ENCODE measurements at places on chromosomes 3 and 15.
A peak's percentile ranks its signal among the peaks of the same experiment; 100 is the strongest.

GRCh38 chr3:39138804-39139415 lies 14.5 kb downstream of the CSRNP1 start:
- DNase-seq, result no peak

DNA sequence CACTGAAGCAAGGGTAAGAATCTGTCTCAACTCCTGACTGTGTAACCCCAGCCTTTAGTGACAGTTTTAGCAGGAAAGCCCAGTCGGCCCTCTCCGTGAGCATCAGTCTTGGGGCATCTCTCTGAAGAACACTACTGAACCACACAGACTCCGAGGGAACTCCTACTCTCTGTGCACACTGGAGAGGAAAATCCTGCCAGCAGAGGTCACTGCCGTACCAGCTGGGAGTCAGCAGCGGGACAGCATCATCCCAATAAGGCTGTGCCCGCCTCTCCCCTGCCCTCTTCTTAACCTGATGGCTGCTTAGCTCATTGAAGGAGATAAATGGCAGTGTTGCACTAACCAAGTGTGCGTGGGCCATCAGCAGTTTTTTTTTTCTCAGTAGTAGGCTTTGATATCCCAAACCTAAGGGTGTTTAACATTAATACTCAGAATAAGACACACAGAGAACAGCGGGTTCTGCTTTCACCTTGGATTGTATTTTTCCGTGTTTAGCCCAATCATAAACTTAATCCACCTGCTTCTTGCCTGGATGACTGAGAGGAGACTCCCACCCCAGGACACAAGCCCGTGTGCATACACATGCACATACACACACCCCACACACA lies 26.6 kb upstream of the RASA2 start:
- DNase-seq, result peak; percentile 84

DNA sequence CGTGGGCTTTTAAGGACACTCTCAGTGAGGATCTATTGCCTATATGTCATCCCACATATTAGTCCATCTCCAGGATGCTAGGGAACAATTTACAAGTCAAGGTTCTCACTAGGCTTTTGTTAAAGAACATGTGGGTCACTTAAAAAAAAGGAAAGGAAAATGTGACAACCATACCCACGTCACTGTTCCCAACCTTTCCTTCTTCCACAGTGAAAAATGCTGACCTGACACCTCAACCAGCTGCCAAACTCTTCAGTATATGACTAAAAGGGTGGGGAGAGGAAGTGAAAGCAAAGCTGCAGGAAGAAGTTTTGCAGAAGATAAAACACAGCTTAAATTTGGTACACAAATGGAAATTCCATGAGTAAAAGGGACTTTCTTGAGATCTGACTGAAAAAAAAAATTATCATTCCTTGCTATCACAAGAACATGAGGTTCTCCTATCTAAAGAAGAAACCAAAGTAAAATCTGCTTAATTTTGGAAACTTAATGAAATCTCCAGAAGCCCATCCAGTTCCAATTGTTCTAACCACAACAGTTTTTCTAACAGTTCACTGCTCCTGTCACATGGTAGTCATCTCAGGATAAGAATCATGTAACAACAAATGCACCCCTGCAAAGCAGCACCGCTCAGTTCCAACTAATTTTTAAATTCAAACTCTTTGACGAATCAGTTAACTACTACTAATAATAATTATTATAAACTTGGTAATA lies 117.0 kb upstream of the TSPAN3 start:
- DNase-seq, result no peak

DNA sequence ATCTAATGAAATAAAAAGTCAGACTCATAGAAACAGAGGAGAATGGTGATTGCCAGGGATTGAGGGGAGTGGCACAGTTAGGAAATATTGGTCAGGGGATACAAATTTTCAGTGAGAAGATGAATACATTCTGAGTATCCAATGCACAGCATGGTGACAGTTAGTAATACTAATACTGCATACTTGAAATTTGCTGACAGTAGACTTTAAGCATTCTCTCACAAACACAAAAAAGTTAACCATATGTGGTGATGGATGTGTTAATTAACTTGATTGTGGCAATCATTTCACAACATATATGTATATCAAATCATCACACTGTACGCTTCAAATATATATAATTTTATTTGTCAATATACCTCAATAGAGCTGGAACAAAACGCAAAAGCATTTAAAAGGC lies 9.2 kb upstream of the COL6A6 start:
- no peak for DNase-seq

DNA sequence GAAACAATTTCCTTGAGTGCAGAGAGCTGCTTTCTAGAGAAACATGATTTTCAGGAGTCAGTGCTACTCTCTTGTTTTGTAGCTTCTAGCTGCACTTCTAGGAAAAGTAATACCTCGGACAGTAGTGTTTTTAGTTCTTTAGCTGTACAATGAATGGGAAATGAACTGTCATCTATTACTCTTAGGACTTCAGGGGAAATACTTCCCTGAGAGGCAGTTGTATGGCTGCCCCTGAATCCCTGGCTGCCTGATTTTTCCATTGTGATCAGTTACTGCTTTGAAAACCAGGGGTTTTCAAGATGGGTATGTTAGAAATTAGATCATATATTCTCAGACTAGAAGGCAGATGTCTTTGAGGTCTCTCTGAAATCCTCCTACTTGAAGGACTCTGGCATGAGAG lies 200.3 kb upstream of the SEMA6D start:
- no peak for DNase-seq

DNA sequence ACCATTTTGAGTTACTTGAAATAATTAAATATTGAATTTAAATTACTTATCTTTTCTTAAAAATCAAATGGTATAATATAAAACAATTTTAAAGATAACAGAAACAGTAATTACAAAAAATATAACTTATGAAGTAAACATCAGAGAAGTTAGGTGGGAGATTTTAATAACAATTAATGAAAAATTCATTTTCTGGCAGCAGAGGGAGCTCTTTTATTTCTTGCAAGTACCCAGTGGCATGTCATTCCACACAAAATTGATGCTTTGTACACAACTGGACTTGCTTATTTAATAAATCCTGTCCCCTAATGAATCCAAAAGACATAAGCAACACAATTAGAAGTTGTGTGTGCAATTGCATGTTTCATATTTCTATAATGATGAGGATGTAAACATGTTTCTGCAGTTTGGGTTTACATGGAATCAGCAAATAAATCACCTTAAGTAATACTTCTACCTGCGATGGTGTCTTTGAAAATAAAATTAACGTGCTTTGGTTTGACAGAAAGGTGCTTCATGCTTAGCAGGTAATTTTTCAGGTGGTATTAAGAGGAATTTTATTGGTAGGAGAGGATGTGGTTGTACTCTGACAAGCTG lies 861.3 kb downstream of the ZPLD1 start:
- DNase-seq, result no peak

Measured in neuronal stem cell (in vitro differentiated cells).